ENCODE measurements at places on chromosomes 4 and X.

GRCh38 chrX:68508799-68509198 is 9.9 kb downstream of the YIPF6 start:
- DNase-seq, result no peak

GRCh38 chr4:128346054-128346716 is 58.6 kb upstream of the PGRMC2 start:
- DNase-seq, result no peak

GRCh38 chr4:183335369-183335940 is 13.2 kb upstream of the CLDN24 start:
- DNase-seq, result no peak

DNA sequence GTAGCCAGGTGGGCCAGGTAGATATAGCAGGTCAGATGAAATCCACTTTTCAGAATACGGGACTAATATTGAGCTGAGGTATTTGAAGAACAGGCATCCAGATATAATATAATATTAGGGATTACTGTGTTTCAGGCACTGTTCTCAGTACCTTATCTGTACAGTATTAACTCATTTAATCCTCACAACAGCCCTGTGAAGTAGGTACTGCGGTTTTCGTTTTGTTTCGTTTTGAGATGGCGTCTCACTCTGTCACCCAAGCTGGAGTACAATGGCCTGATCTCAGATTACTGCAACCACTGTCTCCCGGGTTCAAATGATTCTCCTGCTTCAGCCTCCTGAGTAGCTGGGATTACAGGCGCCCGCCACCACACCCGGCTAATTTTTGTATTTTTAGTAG is 129.6 kb downstream of the IL1RAPL2 start:
- DNase-seq, result no peak

GRCh38 chr4:153547520-153547919 is 81.4 kb downstream of the TMEM131L start:
- no peak for DNase-seq

DNA sequence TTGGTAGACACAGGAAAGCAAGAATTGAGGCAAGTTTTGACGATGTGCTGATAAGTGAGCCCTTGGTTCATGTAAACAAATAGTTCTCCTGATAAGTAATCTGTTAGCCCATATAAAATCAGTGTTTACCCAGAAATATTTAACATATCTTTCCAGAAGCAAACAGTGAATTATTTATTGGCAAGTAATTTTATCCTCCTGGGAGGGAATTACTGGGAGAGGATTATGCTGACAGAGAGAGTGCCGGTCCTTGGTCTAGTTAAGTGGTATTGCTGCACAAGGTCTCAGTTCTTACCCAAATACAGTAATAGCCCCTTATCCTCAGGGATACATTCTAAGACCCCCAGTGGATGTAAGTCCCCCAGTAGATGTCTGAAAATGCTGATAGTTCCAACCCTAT is 315.4 kb downstream of the CCSER1 start:
- no peak for DNase-seq

DNA sequence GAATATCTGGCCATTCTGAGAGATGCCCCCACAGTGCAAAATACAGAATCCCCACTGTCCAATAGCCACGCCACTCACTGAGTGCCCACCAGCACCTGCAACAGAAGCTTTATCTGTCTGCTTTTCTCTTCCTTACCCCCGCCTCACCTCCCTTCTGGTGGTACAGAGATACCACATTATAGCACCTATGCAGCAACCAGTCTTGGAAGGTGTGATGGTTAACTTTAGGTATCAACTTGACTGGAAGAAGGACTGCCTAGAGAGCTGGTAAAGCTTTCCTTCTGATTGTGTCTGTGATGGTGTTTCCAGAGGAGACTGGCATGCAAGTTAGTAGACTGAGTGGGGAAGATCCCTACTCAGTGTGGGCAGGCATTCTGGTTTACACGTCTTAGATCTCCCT is 61.8 kb upstream of the TXK start:
- no peak for DNase-seq

DNA sequence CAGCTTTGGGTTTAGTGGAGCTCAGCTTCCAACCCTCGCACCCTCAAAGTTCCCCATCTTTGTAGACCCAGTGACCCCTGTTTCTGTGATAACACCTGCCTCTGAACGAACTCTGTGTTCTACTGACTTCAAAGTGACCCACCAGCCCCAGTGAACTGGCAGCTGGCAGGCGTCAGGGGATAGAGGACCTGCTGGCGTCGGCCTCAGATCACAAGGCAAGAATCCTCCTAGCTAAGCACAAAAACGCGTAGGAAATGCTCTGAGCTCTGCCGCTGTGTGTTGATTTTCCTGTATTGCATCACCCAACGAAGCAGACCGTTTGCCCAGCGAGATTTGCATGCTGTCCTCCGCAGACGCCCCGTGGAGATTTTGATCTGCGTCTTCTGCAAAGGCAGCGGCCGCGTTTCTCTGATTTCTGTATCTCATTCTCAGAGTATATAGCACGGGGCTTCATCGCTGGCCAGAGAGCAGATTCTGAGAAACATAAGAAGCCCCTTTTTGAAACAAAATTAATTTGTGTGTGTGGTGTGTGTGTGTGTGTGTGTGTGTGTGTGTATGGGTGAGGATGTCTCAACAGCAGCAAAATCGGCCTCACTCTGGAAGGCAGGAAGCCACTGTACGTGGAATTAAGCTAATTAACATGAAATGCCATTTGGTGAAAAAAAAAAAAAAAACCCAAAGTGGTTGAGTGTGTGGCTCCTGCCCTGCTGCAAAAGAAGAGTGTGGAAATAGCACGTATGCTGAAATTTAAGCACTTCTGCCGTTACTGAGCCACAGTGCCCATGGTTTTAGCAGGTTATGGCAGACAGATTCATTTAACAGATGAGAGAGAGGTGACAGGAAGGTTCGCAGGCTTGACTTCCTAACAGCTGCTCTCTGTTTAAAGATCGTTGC is 29.2 kb upstream of the ASMTL start:
- peak; percentile 66 for DNase-seq

DNA sequence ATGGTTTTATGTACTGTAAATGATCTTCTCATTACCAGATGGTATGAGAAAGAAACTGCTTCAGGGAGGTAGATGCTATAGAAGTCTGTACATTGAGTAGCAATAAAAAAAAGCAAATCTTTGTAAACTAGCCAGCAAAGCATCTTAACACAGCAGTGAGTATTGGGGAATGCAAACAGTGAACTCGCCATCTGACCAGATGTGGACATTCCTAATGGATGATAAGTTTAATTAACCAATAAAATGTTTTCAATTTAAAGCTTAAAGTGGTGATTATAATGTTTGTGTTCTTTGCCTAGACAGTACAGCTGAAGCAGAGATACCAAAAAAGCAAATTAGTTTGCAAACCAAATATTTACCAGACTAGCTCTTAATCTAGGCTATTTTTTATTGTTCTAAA is 1144.2 kb downstream of the FAT4 start:
- DNase-seq, result no peak

GRCh38 chr4:8232748-8233147 is 33.7 kb downstream of the SH3TC1 start:
- DNase-seq, result no peak

DNA sequence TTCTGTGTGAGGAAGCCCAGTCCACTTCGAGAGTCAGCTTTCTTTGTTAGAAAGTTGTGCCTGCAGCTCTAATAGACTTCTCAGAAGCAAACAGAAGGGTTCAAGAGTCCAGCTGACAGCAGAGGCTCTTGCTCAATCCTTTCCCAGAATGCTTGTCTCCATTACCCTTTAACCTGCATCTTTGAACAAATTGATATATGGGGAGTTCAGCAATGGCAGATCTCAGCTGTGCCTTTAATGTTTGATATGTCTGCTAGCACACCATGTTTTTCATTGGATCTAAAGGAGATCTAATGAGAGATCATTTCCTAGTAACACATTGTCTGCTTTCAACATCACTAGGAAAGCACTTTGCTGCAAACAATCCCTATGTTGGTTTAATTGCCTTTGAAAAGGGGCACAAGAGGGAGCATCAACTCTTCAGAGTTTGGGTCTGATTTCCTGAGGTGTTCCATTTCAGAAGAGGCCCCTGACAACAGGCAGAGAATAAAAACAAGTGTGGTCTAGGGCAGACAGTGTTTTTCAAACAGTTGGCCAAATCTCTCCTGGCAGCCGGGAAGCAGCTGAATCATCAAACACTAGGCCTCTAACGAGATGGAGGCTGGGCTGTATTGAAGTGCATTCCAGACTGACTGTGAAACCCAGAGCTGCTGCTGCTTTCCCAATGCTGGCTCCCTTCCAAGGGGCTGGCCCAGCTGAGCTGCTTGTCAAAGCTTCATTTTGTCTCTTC is 55.5 kb downstream of the LUZP4 start:
- DNase-seq, result no peak

- DNase-seq, result no peak
Observed at GRCh38 chrX:47515941-47516665, 33.1 kb upstream of the ZNF41 start.

- no peak for DNase-seq
Observed at GRCh38 chr4:57083090-57083489, 27.1 kb downstream of the IGFBP7 start.

- DNase-seq, result peak; percentile 77
Observed at GRCh38 chr4:3292571-3293400, at the start of gene RGS12. Gene RGS12, plus strand, starts transcription at chr4:3293021. Its CDS starts 23,150 bp downstream, at chr4:3316171.

GRCh38 chr4:107808572-107808971 is 16.2 kb upstream of the SGMS2 start:
- DNase-seq, result no peak

DNA sequence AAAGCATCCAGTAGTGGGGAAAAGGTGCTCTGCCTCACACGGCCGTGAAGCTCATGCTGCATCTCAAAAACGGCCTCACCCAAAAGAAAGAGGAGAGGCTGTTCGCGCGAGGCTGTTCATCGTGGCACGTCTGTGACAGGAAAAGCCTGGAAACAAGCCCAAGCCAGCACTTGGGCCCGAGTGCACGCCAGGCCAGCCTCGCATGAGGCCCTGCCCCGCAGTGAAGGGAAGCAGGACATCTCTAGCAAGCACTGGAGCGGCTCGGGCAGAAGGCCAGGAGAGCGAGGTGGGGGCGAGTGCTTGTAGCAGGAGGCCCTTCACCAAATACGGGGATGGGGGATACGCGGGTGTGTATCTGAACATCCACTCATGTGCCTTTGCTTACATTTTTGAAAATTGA is 39.9 kb upstream of the MXD4 start:
- no peak for DNase-seq
